ENCODE measurements at places on chromosomes 7 and 10.

DNA sequence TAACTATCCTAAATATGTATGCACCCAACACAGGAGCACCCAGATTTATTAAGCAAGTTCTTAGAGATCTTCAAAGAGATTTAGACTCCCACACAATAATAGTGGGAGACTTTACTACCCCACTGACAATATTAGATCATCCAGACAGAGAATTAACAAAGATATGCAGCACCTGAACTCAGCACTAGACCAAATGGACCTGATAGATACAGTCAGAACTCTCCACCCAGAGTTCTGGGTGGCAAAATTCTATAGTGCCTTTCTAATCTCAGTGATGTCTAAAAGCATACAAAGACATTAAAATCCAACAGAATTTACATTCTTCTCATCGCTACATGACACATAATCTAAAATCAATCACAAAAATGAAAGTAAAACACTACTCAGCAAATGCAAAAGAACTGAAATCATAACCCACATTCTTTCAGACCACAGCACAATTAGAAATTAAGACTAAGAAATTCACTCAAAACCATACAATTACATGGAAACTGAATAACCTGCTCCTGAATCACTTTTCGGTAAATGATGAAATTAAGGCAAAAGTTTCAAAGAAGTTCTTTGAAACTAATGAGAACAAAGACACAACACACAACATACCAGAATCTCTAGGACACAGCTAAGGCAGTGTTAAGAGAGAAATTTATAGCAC lies 183.2 kb downstream of the AGMO start:
- no peak for DNase-seq

DNA sequence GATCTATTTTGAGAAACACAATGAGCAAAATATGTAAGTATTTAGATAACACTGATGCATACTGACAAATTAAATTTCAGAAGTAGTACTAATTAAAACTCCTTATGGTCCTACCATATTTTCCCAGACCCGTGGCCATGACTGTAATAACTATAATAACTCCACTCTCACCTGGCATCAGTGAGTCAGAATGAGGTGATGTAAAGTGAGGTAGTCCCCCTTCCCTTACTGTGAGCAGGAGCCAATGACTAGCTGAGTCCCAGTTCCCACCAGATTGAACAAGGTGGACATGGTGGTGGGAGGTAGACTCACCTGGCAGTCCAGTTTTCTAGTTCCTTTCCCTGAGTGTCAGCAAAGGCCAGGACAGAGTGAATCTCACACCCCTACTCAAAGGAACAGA lies 630.5 kb upstream of the IGFBP3 start:
- DNase-seq, result no peak

DNA sequence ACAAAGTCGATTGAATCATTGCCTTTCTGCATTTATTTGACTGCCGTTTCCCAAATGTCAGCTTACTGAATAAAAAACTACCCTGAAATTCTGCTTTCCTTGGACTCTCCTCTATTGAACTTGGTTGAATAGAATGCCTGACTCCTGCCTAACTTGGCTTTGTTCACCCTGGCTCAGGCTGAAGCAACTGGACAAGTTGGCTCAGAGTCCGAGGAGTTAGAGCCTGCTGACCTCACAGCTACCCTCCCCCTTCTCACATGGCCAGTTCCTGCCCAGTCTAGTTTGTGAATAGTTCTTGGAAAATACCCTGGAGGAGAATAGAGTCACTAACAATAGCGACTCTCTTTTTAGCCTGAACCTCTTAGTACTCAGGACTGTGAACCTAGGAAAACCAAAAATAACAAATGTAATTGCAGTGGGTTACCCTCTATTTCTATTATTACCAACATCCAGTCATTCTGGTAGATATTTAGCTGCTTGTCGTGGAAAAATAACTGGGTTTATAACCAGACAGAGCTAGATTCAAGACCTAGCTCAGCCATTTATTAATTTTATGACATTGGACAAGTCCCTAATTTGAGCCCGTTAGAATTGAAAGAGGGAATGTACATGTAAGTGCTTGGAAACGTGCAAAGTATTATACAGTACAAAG lies 17.3 kb upstream of the NRBF2 start:
- no peak for DNase-seq

GRCh38 chr10:46175296-46175695 lies 111.5 kb upstream of the ANTXRL start:
- DNase-seq, result no peak

GRCh38 chr10:18399158-18399557 lies 252.2 kb downstream of the NSUN6 start:
- no peak for DNase-seq

DNA sequence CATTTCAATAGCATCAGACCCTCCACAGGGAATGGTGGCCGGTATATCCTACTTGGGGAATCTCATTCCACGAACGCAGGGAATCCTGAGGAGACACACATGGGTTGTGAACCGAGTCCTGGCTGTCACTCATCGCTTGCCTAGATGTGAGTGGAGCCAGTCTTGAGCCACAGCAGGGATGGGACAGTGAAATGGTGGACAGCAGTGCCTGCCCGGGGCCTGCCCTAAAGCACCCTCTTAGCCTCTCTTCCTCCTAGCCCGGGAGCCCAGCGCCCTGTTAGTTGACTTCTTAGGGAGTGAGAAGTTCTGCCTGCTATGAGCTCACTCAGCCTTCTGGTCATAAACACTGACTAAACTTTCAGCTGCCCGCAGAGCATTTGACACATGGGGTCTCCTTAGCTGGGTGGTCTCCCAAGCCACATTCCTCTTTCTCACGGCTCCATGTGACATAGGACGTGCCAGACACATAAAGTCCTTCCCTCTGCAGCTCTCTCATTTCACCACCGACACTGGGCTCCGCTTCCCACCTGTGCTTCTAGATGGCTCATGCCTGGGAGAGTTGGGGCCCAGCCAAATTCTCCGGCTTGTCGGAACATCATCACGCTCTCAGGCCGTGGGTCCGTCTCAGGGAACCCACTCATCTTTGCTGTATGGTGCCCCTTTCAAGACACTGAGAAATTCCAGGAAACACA lies 60.9 kb downstream of the TCERG1L start:
- DNase-seq, result no peak

GRCh38 chr10:79027147-79028055 lies 41.4 kb upstream of the ZMIZ1 start:
- DNase-seq, result no peak

GRCh38 chr10:125795128-125795527 lies 19.5 kb upstream of the MMP21 start:
- DNase-seq, result no peak

DNA sequence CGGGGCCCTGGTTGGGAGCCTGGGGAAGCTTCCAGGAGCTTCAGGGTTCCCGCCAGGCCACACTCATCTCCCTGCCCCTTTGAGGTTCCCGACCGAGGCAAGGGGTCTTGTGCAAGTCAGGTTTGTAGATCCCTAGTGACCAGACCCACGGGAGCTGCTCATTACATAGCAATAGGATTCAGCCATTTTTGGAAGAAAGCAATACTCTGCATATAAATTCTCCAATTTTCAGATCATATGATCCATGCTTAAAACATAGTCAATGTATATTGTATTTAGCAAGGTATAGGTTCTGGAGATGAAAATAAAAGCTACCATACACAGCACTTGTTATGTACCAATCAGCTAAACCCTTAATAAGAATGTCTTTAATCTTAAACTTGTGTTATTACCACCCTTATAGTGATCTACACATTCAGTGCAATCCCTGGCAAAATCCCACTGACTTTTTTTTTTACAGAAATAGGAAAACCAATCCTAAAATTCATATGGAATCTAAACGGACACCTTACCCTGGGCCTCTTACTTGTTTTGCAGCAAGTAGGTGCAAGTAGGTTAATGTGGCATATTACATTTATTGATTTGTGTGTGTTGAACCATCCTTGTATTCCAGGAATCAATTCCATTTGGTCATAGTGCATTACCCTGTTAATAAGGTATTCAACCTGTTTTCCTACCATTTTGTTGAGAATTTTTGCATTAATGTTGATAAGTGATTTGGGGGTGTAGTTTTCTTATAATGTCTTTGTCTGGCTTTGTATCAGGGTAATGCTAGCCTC lies 13.8 kb upstream of the FKBP9 start:
- no peak for DNase-seq

DNA sequence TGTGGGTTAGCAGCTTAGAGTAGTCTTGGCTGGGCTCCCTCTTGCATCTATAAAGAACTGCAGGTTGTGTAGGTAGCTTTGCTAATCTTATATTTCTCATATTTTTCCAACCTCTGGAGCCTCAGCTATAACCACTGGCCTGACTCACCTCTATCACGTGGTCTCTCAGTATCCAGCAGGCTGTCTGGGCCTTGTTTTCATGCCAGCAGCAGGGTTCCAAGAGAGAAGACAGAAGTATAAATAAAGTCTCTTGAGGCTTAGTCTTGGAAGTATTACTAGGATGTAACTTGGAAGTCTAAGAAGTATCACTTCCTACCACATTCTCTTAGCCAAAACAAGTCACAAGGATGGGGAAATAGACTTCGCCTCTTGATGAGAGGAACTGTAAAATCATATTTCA lies 73.3 kb downstream of the WIPF3 start:
- peak; percentile 15 for DNase-seq

GRCh38 chr10:119997429-119997828 lies 104.9 kb downstream of the SEC23IP start:
- DNase-seq, result no peak

DNA sequence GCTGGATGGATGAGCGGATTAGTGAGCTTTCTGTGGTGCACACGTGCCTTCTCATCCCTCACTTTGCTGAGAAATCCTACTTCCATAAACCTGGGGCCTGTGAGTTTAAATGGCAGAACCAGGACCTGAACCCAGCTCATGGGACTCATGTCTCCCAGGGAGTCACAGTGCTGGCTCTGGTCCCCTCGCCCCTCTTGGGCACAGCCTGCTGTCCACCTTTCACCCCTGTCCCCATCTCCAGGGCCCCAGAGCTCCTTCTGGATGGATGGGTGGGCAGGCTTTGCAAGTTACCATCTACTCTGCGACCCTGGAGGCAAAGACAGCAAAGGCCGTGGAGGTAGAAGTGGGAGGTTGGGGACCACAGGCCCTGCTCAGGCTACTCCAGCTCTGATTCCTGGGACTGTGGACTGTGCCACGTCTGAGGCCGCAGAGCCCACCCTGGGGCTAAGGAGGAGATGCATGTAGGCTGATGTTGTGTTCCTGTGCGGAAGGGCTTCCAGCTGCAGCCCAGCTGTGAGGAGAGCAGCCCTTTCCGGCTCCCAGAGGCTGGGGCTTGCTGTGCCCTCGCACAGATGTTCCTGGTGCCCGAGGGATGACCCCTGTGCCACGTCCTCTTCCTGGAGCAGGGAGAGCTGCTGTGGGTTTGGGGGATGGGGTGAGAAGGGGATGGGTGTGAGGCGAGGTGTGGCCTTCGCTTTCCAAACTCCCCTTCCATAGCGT lies 40.3 kb downstream of the PRF1 start:
- DNase-seq, result no peak

DNA sequence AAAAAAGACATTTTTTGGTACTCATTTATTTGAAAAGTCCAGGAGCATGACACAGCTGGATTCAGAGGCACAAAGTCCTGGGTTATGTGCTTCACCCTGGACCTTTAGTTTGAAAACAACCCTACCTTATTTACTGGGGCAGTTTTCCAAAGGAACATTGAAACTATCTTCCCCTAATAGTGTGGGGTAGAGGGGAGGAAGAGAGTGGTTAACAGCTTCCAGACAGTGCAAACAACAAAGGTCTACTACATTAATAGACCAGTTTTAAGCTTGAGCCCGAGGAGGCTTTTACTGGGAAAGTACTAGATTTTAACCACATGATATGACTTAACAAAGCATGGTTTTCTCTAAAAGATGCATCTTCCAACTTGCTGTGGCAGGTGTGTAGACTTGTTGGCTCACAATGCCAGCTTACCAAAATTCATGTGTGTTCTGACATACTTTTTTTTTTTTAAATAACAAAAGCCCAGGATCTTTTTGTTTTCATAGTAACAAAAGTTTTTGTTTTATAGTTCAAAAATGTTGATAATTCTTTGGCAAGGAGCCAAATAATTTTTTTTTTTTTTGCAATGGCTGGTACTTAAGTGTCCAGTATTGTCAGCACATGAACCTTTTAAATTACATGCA lies 1.8 kb downstream of the GSTO1 start:
- no peak for DNase-seq

DNA sequence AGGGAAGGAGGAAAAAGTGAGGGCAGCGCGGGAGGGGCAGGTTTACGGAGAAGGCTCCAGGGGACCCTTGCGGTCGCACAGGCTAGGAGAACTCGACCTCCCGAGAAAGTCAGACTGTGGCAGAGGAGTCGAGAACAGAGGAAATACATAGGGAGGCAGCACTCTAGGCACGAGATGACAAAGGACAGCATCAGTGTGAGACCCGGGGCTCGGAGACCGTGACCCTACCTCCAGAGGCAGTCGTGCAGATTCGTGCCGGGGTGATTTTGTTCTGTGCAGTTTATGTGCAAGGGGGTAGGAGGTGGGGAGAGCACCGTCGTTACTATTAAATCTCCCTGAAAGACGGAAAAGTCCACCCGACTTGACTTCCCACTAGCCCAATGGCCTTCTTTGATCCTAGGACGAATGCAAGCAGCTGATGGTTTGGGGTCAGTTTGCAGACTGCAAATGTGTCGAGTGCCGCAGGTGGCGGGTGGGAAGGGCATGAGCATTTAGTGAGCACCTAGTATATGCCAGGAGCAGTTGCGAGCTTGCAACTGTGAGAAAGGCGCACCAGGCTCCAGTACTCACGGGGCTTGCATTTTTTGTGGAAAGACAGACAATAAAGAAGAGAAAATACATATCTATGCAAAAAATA lies 674 bp upstream of the OSBPL3 start:
- peak; percentile 61 for DNase-seq

DNA sequence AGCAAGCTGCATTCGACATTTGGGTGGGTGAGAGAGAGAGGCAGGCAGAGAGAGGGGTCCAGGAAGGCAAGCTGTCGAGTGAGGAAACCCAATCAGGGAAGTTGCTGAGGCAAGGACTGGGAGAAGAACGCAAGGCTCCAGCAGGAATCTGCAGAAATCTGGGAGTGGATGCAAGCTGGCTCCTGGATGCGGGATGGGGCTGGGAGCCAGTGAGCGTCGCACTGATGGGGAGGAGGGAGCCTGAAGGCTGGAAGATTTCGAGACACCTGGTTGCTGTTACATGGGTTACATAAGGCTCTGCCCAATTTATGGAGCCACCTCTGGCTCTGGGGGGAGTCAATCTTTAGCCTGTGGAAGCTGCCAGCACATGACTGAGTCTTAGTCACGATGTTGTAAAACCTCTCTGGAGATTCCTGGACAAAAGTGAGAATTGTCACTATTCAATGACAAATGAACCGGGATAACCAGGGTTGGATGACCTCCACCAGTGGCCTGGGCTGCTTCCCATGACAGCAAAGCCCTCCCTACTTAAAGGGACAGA lies 51.1 kb upstream of the ADRB1 start:
- DNase-seq, result no peak

DNA sequence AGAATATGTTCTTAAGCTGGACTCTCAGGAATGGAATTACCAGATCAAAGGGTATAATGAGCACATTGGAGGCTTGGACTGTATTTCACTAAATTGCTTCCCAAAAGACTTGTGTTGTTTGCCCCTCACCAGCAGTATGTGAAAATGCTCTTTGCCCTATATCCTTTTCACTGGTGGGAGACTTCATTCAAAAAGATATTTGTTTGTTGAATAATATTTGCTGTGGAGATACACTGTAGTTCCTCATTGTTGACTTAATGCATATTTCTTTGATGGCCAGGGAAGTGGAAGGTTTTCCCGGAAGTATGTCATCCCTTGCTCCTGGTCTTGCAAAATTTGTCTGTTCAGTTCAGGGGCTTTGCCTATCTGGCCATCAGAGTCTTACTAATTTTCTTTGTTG lies 19.4 kb downstream of the GSTO2 start:
- DNase-seq, result no peak

- DNase-seq, result no peak
Measured at GRCh38 chr7:12646139-12646538, 41.3 kb upstream of the ARL4A start.
